ENCODE measurements at places on chromosomes 4 and X. TPM values are rescaled to one million over a fixed set of nuclear protein-coding genes. Genes with fewer than 3 reads are reported as not detected.
A peak's percentile ranks its signal among the peaks of the same experiment; 100 is the strongest.

Gene RPA4
- total RNA-seq = 0.94 TPM

Gene PPP2R2C
- total RNA-seq = 0.15 TPM

Gene SLC26A1
- 0.33 TPM for total RNA-seq

DNA sequence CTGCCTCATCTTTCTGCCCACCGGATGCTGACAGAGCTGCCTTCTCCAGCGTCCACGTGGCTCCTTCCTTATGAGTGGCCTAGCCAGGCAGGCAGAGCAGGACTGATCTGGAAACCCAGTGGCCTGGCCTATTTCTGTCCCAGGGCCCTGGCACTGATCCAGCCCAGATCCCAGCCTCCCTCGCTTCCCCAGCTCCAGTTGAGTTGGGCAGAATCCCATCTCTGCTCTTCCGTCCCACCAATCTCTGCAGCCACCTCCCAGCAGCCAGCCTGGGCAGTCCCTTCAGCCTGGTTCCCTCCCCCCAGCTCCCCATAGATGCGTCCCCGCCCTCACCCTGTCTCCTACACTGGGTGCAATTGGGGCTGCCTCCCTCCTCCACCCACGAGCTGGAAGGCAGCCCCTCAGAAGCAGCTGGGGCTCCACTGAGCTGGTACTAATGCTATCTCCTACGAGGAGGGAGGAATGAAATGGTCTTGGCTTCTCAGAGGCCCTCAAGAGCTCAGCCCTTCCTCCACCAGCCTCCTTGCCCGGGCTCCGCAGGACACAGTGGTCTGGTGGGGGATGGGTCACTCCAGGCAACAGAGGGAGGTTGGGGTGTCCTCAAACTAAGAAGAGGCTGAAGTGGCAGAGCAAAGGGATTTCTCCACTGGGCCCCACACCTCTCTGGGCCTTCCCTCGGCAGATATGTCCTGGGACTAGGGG, 94.2 kb downstream of the PJA1 start:
- H3K36me3 ChIP-seq = no peaks in the 10 kb centered on the region
- H3K27ac ChIP-seq = peak overlapping the region; percentile 7
- H3K4me3 ChIP-seq = no peak overlapping the region

GRCh38 chr4:152734015-152734698, 45.4 kb downstream of the TIGD4 start:
- H3K27me3 ChIP-seq = no peaks in the 10 kb centered on the region
- no peaks in the 10 kb centered on the region for H3K36me3 ChIP-seq
- no peaks in the 10 kb centered on the region for H3K4me1 ChIP-seq
- no peak overlapping the region for H3K27ac ChIP-seq

GRCh38 chrX:143081231-143081630, 55.5 kb downstream of the SPANXN4 start:
- DNase-seq = no peak
- no peaks in the 10 kb centered on the region for H3K27me3 ChIP-seq
- H3K36me3 ChIP-seq = no peaks in the 10 kb centered on the region

GRCh38 chr4:97185233-97185632, 958.0 kb downstream of the STPG2 start:
- no peak for DNase-seq
- H3K27ac ChIP-seq = no peak overlapping the region
- no peaks in the 10 kb centered on the region for H3K36me3 ChIP-seq
- H3K4me3 ChIP-seq = no peak overlapping the region
- H3K27me3 ChIP-seq = no peaks in the 10 kb centered on the region

DNA sequence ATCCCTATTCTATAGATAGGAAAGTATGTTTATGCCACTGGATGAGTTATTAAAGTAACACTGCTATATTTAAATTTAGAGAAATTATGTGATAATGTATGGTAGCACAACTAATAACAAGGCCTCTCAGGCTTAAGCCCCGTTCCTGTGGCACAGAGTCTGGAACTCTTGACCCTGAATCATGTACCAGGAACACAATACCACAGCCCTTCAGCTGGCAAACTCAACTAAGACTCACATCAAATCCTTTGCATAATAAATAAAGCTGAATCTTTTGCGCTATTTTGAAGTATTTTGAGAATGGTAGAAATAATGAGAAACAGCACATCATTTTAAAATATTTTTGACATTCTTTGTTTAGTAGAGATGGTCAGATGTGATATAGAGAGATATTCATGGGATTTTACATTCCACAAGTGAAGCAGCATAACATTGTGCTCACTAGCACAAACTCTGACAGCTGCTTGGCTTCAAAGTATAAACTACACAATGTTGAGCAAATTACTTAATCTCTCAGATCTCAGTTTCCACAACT, 478.4 kb upstream of the FAM241A start:
- no peaks in the 10 kb centered on the region for H3K4me1 ChIP-seq
- H3K27me3 ChIP-seq = no peaks in the 10 kb centered on the region
- H3K4me3 ChIP-seq = no peak overlapping the region
- no peak for DNase-seq
- H3K27ac ChIP-seq = no peak overlapping the region

GRCh38 chr4:21571100-21571499, 377.5 kb downstream of the KCNIP4 start:
- no peak overlapping the region for H3K4me3 ChIP-seq
- H3K4me1 ChIP-seq = no peaks in the 10 kb centered on the region
- no peak for DNase-seq
- no peak overlapping the region for H3K27ac ChIP-seq
- no peaks in the 10 kb centered on the region for H3K27me3 ChIP-seq

DNA sequence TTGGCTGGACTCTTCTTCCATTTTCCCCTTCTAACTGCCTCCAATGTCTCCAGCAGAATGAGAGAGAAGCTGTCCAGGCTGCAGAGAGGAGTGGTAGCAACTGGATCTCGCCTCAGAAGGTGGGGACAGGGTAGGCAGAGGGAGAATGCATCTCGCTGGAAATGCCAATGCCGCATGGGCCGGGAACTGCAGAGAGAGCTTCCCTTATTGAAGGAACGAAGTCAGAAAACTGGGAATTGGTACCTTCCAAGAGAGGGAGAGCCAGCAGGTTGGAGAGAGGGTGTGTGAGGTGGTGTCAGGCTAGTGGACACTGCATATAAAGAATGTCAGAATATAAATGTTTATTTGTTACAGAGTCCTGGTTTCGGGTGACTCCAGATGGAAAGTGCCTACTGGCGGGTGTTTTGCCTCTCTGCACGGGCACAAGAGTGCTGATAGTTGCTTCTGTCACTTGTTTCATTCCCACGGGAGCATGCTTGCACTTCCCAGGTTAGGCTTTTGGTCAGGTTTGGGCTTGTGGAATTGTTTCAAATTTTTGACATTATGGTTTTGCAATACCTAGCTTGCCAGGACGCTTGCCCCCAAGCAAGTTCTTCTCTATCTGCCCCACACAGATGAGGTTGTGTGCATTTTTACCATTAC, 156.8 kb upstream of the STS start:
- H3K4me3 ChIP-seq = no peak overlapping the region
- H3K4me1 ChIP-seq = no peaks in the 10 kb centered on the region
- H3K27me3 ChIP-seq = no peaks in the 10 kb centered on the region
- H3K36me3 ChIP-seq = no peaks in the 10 kb centered on the region
